WTC11 (cell line): ENCODE measurements at places on chromosomes 11 and 22.

- no peak for DNase-seq
These were observed 67.8 kb downstream of the GGTLC2 start for GRCh38 chr22:22712092-22712658.

- DNase-seq: no peak
These were observed 20.2 kb downstream of the PPFIBP2 start for GRCh38 chr11:7534042-7534378.

- no peak for DNase-seq
These were observed 5.2 kb upstream of the SMTN start for GRCh38 chr22:31075961-31076360.

DNA sequence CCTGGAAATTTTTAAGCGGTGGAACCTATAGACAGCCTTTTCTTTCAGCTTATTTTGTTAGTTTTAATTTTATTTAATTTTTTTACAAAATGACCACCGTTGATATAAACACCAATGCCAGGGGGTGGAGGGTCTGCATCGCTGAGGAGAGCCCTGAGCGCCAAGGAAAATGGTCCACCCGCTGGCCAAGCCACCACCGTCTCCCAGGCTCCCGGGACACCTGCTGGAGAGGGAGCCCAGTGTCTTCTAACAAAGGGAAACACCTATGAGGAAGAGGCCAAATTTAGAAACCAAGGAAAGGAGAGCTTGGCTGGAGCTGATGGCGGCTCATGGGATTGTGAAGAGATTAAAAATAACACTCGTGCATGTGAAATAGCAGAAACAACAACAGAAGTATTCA, 288 bp upstream of the KRTAP5-8 start:
- no peak for DNase-seq

GRCh38 chr11:119483881-119484371, 61.0 kb upstream of the THY1 start:
- DNase-seq: no peak

DNA sequence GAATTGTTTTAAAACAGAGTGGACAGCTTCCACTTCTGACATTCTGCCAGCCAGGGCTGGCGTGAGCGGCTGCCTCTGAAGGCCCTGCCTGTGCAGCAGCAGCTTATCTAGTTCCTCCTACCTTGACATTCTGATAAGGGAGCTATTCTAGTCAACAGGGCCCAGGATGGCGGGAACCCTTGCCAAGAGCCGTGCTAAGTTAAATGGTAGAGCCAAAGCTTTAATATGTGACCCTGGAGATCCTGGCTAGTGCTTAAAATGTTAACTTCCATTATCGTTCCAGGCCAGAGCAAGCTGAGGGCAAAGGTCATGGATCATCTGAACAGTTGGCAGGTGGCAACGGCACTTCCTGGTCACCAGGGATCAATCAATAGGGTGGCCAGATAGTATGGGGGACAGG, 3.5 kb downstream of the KCNJ5 start:
- no peak for DNase-seq

GRCh38 chr11:46680164-46680760, 20.2 kb downstream of the ARHGAP1 start:
- DNase-seq: no peak

GRCh38 chr22:17578136-17578754, 14.9 kb downstream of the SLC25A18 start:
- no peak for DNase-seq

- DNase-seq: no peak
These were observed 1.1 kb upstream of the VSIG2 start for GRCh38 chr11:124753205-124753604.

GRCh38 chr11:109983358-109983757, 109.8 kb upstream of the ZC3H12C start:
- no peak for DNase-seq

- no peak for DNase-seq
These were observed 179.2 kb downstream of the SPON1 start for GRCh38 chr11:14141676-14142075.

DNA sequence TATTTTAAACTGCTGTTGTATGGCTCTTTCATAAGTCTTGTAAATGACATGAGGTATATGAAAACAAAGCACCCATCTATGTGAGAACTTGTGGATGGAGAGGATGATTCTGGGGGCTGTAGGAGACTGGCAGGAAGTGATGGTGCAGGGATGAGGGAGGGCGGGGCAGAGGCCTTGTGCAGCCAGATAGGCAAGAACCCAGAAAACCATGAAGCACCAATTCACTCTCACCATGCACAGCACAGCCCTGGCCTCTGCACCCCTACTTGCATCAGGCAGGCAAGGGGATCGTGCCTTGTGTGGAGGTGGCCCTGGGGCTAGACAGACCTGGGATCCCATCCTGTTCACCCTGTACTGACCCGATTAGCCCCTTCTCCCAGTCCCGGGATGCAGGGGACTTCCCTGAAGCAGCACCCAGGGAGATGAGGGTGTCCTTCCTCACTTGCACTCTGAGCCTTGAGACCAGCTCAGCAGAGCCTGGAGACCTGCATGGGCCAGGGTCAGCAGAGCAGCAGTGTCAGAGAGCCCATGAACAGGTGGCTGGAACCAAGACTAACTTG, 85.5 kb downstream of the MORC2 start:
- no peak for DNase-seq
